ENCODE measurements at places on chromosomes 7 and 10.

GRCh38 chr10:42887734-42888503 is 105.3 kb downstream of the BMS1 start:
- no peak for DNase-seq

- DNase-seq, result no peak
These were observed 57.2 kb downstream of the RASGEF1A start for GRCh38 chr10:43209651-43210141.

GRCh38 chr7:135683609-135684008 is 21.3 kb downstream of the STMP1 start:
- DNase-seq, result no peak

DNA sequence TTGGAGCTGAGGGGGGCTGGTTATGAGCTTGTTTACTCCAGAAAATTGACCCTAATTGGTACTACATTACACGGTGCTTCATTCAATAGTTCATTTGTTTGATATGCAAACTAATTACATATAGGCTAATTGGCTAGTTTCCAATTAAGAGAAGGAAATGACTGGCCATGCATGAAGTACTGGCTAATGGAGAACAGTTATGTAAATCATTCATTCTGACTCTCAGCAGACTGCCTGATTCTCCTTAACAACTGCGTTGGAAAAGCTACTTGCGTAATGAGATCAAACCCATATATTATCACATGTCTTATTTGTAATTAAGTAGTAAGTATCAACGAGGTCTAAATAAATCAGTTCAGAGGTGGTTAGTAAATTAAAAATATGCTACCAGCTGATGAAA is 81.8 kb upstream of the CTTNBP2 start:
- peak; percentile 69 for DNase-seq

DNA sequence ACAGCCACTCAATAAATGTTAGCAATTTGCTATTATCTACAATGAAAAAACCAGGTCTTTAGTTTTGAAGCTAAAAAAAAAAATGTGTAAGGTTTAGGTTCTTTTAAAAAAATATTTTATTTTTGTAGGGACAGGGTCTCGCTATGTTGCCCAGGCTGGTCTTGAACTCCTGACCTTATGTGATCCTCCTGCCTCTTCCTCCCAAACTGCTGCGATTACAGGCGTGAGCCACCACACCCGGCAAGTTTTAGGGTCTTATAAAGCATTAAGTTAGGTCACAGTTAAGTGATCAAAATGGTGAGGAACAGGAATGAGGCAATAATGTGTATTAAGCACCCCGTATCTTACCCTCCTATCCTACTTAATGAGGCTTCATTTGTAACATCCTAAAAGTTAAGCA is 774 bp downstream of the SEM1 start:
- no peak for DNase-seq

- DNase-seq, result no peak
These were observed 25.6 kb downstream of the TAS2R41 start for GRCh38 chr7:143503261-143503660.
